ENCODE measurements at places on chromosomes 5 and 9.

GRCh38 chr5:173410459-173411233, 82.4 kb upstream of the STC2 start:
- DNase-seq: no peak

DNA sequence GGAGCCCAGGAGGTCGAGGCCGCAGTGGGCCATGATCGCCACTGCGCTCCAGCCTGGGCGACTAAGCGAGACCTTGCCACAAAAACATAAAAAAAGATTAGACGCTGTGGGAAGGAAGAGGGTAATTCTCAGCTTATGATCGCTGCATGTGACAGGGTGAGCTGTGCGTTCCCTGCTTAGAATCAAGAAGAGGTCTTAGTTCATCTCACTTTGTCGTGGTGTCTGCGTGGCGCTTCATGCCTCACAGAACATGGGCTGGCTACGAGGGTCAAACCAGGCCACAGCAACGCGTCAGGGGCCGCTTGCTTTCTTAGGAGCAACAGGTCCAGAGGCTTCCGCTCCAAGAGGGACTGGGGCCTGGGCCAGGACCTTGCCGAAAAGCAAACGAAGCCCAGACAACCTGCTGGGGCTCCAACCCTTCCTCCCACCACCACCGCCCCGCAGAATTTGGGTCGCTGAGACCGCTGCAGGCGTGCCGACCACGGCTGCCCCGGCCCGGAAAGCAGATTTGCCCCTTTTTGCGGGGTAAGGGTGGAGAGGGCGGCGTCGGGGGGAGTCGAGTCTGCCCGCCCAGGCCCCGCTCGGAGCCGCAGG, 10.0 kb upstream of the GRIN1 start:
- DNase-seq: no peak

- no peak for DNase-seq
These were observed 23.3 kb downstream of the UGCG start for GRCh38 chr9:111919875-111920274.

GRCh38 chr5:172867761-172868435, 33.8 kb downstream of the ERGIC1 start:
- DNase-seq: no peak

DNA sequence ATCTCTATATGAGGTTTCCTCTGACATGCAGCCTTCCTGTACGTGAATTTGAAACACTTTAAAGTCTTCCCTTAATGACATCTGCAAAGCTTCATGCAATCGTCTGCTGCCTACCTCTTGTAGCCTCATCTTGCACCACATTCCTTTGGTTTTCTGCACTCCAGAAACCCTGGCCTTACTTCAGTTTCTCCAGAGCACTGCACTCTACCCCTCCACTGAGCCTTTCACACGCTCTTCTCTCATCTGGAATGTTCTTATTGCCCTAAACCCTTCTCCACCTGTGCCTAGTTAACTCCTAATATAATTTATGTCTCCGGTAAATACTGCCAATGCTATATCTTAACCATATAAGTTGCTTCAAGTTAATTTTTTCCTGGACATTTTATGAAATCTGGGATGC, 168.8 kb upstream of the SLC27A6 start:
- DNase-seq: no peak

Measured in esophagus squamous epithelium (tissue), 5 donors.